ENCODE measurements at places on chromosomes 5 and 9.

GRCh38 chr5:10666531-10667299 lies 94.3 kb downstream of the DAP start:
- no peaks in the 10 kb centered on the region for H3K36me3 ChIP-seq
- peaks cover 4% of the 10 kb centered on the region for H3K4me1 ChIP-seq
- no peak overlapping the region for H3K4me3 ChIP-seq
- no peak overlapping the region for H3K27ac ChIP-seq
- H3K27me3 ChIP-seq, result peaks cover 3% of the 10 kb centered on the region

DNA sequence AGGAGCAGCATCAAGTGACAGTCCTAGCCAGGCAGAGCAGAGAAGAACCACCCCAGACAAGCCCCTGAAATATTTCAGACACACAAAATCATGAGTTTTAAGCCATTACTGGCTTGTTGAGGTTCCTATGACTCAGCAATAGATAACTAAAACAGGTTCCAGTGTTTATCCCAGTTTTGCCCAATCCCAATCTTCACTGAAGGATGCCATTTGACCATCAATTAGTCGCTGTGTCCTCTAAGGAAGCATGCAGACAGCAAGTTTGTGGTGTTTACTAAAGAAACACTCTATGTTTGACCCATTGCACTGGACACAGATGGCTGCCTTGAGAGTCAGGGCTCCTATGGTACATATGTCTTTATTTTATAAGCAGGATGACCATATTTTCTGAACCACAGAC lies 186.7 kb downstream of the SYK start:
- H3K27ac ChIP-seq, result no peak overlapping the region
- H3K4me3 ChIP-seq, result no peak overlapping the region
- H3K36me3 ChIP-seq, result no peaks in the 10 kb centered on the region
- DNase-seq, result no peak
- no peaks in the 10 kb centered on the region for H3K27me3 ChIP-seq
- H3K4me1 ChIP-seq, result no peaks in the 10 kb centered on the region

GRCh38 chr5:99045871-99046270 lies 117.1 kb upstream of the CHD1 start:
- no peak overlapping the region for H3K4me3 ChIP-seq
- no peaks in the 10 kb centered on the region for H3K27me3 ChIP-seq
- H3K4me1 ChIP-seq, result no peaks in the 10 kb centered on the region
- H3K36me3 ChIP-seq, result peaks cover 19% of the 10 kb centered on the region
- H3K27ac ChIP-seq, result no peak overlapping the region
- no peak for DNase-seq

DNA sequence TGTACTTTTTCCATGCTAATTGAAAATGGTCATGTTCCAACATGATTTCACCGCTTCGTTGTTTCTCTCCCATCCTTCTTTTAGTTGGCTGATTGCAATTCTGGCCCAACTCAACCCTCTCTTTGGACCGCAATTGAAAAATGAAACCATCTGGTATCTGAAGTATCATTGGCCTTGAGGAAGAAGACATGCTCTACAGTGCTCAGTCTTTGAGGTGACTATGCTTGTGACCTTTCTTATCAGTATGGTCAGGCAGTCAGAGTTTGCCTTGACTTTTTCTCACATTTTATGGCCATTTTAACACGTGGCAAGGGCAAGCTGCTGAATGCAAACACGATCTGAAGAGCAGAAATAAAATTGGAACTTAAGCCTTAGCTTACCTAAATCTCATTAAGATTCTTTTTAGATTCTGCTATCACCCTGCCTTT lies 36.0 kb upstream of the CREBRF start:
- H3K27me3 ChIP-seq, result no peaks in the 10 kb centered on the region
- peaks cover 36% of the 10 kb centered on the region for H3K4me1 ChIP-seq
- peak overlapping the region; percentile 3 for H3K27ac ChIP-seq
- no peak overlapping the region for H3K4me3 ChIP-seq

DNA sequence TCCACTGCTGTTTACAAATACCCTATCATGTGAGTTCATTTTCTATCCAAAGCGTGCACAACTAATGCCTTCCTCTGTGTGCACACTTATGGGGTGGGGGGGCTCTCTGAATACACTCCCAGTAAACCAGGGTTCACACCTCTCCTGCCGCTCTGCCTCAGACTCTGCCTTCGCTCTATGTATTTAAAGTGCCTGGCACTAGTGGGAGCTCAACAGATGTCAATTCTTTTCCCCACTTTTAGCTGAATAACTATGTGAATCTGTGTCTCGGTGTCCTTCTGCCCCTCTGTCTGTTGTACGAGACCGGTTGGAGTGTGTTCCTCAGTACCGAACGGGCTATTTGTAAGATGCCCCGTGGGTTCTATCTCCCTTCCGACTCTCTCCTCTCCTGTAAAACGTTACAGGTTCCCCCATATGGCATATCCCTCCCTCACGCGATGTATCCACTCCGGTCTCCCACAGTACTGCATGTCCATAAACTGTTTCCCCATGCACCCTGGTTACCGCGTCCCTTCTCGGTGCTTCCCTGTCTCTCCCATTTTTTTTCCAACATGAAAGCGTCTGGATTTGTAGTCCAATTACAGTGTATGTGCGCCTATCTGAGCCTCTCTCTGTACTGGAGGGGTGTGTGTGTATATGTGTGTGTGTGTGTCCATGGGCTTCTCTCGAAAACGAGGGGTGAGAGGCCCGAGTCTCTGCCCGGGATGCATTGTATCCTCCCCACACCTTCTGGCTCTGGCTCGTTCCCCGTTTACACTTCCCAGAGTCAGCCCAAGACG lies 1.6 kb downstream of the ELL2 start:
- peaks cover 16% of the 10 kb centered on the region for H3K36me3 ChIP-seq
- DNase-seq, result no peak
- H3K4me1 ChIP-seq, result peaks cover 53% of the 10 kb centered on the region
- H3K4me3 ChIP-seq, result peak overlapping the region; percentile 90
- H3K27me3 ChIP-seq, result no peaks in the 10 kb centered on the region
- H3K27ac ChIP-seq, result peak overlapping the region; percentile 95
